ENCODE measurements at places on chromosomes 6 and 20.

DNA sequence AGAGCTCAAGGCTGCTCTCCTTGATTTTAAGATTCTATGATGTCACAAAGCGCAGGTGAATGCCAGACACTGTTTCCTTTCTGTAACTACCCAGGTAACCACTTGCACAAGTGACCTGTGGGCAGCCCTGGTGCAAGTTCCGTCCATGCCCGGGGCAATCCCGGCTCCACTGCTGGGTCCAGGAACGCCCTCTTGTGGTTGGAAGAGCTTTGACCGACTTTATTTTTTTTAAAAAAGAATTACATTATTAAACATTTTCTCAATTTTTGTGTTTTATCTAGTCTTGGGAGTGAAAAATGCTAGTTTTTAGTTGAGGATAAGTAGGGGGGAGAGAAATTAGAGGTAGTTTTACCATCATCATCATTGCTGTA lies 695.2 kb downstream of the QKI start:
- no peak for DNase-seq

DNA sequence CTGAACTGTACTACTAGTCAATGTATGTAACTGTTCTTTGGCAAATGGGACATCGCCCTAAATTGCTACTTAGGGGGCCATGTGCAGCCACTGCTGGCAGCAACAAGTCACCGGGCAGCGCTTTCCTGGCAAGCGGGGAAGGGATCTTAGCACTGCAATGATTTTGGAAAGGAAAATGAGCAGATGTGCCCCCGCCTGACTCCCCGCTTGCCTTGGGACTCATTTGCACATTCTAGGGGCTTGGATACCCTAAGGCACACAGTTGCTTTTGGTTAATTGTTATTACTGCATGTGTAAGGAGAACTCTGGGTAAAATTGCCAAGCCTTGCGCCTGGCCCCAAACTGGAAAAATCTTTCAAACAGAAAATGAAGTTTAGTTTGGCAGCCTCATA lies 32.2 kb downstream of the CD83 start:
- DNase-seq = no peak

DNA sequence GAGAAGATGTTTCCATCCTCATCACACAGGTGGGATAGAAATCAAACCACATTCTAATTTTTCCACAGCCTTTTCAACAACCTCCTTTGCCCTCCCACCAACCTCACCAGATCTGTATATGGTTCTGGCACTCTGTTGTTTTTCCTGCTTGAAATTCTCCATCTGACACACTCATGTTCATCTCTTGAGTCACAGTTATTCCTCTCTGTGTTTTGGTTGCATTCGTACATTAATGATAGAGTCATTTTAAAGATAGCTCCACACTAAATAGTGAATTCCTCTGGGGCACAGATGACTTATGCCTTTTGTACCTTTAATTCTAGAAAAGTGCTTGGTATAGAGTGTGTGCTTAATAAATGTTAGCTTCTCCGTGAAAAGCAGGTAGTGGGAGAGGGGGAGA lies 1.4 kb upstream of the GCLC start:
- no peak for DNase-seq

- no peak for DNase-seq
These were observed 41.0 kb downstream of the QKI start for GRCh38 chr6:163455552-163455951.

DNA sequence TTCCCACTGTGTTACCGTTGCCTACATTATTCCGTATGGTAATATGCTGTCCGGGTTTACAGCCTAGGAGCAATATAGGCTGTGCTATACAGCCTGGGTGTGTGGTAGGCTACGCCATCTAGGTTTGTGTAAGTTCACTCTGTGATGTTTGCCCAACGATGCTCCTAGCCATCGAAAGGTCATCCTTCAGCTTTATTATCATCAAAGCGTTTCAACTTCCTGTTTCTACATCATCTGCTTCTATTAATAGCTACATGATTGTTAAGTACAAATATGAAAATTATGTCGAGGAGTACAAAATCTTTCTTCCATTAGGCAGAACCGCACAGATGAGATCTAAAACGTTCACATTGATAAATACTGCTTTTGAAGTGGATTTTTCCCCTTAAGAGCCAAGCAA lies 69.9 kb downstream of the PPP1R14C start:
- no peak for DNase-seq

DNA sequence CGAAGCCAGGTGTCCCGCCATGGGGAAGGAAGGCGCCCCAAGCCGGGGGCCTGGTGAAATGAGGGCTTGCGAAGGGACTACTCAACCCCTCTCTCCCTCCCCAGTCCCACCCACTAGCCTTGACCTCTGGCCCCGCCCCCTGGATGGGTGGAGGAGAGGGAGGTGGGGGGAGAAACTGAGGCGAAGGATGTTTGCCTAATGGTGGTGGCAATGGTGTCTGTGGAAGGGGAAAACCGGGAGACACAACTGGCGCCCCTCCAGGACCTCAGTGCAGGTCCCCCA lies at the start of gene POU5F1:
Gene POU5F1 (minus strand): TSS at position 83 of the 282 bp plus-strand sequence. CDS start 62 bp downstream, at position 21.
- no peak for DNase-seq

- no peak for DNase-seq
These were observed 21.0 kb downstream of the TCF15 start for GRCh38 chr20:588932-589672.

DNA sequence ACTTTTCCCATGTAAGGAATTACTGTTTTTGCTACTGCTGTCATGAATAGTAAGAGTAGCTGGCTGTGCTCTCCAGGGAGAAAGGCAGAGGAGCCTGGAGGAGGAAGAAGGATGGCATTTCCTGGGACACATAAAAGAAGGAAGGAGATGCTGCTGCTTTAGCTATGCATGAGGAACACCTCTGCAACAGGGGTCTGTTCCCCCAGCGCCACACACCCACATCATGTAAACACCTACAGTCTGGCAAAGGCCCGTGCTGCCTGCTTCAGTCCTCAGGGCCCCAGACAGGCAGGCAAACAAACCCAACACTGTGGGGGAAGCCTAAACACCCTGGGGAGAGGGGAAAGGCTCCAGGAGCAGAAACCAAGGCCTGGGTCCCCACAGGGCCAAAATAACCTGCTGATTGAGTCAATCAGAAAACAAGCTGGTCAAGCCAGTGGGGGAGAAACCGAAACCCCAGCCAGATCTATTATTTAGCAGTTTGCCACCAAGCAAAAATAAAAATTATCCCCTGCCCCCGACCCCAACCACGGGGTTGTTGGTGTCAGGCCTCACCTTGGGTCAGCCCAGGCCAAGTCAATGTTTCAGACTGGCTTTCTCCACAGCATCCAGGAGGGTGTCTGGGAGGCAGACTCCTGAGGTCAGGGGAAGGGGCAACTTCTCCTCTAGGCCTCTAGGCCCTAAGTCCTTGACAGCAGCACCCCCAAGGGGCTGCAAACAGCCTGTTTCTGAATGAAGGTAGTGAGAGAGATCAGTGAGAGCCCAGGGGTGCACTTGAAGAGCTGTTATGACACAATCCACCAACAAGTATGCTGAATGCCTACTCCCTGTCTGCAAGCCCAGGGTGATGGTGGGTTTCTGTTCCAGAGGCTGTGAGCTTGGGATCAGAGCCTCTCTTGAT lies 34.6 kb upstream of the SCUBE3 start:
- no peak for DNase-seq

GRCh38 chr20:57465486-57465885 lies 59.5 kb downstream of the CTCFL start:
- no peak for DNase-seq

DNA sequence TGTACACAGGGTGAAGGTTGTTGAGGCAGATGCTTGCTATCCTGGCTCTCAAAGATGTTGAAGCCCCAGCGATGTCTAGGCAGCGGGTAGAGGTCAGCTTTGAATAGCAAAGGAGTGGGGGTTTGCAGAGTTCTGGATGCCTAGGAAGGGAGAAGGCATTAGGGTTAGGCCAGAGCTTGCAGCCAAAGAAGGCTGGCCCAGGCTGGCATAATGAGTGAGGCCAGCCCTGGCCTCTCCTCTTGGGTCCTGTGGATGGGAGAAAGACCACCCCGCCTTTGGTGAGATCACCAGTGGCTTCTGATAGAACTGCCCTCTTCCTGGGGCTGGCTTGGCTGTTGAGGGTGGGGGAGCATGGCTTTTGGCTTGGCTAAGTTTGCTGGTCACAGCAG lies 406 bp upstream of the WFDC5 start:
- DNase-seq = no peak

- no peak for DNase-seq
These were observed 139.1 kb upstream of the KCNG1 start for GRCh38 chr20:51162015-51162414.

GRCh38 chr6:110315869-110316398 lies 42.2 kb downstream of the METTL24 start:
- no peak for DNase-seq

DNA sequence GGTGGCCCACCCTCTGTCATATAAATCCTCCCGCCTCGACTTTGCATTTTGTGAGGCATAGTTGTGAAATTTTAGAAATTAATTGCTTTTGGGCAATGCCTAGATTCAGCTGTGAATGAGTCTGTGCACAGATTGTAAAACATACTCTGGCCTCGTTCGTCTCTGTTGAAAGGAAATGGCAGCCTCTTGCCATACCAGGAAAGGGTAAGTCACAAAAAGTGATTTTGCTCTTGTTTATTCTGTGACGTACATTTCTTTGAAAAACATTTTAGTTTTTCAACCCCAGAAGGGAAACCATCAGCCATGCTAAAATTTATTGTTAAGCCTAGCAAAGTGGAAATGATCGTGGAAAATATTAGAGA lies 15.3 kb upstream of the EXOC2 start:
- DNase-seq = no peak

DNA sequence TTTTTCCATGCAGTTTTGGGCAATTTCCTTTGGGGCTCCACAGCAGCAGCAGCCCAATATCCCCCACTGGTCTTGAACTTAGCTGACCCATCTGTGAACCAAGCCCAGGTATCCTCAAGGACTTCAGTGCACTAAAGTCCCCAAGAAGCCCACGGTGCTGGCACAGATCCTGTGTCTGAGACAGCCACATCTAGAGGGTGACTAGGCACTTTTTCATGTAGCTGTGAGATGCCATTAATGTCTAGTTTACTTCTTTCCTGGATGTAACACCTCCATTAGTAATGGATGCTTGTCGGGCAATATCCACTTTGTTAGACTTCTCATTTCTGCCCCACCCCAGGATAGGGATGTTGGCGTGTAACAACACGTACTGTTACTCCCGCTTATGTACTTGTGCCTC lies 176.2 kb upstream of the PROKR2 start:
- no peak for DNase-seq

GRCh38 chr6:90186637-90187371 lies 109.8 kb downstream of the BACH2 start:
- DNase-seq = no peak

DNA sequence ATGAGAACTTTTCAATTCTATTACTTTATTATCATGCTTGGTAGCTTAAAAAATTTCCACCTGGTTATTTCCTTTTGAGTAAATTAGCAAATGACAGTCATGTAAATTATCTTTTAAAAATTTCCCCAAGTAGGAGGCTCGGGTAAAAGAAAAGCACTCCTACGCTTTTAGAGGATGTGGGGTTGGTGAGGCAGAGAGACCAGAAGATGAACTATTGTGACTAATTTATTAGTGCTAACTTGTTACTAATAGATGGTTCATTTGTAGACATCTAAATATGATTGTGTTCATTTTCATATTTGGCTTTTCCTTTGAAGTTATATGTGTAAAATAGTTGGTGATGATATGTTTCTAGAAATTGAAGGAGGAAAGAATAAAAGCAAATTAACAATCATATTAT lies 27.0 kb downstream of the ZNF292 start:
- DNase-seq = no peak

DNA sequence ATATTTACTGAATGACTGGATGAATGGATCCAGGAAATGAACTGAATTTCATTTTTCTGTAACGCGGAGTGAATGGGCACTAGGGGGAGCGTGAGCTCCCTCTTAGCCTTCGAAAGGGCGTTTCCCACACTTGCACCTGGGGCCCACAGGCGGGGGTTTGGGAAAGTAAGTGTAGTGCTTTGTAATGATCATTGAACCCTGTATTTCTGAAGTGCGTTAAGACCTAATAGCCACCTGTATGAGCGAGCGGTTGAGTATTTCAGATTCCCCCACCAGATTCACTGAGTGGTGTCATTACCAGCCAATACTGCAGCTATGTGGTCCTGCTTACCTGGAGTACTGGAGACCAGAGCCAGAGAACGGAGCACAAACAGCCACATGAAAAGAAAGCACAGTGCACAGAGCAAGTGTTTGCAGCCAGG lies 10.5 kb downstream of the SYTL3 start:
- DNase-seq = peak; percentile 42

DNA sequence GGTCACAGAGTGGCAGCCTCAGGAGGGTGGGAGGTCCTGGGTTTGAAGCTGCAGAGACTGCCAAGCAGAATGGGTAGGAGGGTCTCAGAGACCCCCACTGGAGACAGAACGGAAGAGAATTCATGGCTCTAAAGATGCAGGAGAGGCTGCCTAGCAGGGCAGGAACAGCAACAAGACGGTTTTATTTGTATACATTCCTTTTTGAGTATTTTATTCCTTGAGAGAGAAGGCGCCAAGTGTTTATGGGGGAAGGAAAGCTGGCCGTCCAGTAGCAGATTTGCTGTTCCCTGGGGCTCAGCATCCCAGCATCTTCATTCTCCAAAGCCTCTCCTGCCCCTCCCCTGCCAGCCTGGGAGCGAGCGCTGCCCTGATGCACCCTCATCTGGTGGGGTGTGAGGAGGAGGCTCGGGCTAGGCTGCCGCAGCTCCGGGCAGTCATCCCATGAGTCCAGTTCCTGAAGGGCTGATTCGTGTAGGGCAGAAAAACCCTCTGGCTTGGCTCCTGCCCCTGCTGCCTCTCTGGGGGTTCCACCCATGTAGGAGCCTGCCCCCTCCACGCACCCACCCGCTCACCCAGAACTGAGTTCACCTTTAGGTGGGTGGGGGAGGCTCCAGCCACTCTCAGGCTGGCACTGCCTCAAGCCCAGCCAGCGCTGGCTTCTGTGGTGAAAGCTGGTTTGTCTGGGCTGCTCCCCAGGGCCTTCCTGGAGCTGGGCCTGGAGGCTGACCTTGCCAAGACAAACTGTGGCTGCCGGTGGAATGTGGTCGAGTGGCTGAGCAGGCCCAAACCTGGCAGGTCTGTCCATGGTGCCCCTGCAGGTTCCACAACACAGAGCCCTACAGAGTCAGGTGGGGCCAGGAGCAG lies 32.4 kb downstream of the CPXM1 start:
- DNase-seq = peak; percentile 8

- DNase-seq = no peak
These were observed 135.1 kb downstream of the B3GAT2 start for GRCh38 chr6:70821751-70822150.

- peak; percentile 52 for DNase-seq
These were observed 495 bp upstream of the ARMC2 start for GRCh38 chr6:108847738-108848115.

DNA sequence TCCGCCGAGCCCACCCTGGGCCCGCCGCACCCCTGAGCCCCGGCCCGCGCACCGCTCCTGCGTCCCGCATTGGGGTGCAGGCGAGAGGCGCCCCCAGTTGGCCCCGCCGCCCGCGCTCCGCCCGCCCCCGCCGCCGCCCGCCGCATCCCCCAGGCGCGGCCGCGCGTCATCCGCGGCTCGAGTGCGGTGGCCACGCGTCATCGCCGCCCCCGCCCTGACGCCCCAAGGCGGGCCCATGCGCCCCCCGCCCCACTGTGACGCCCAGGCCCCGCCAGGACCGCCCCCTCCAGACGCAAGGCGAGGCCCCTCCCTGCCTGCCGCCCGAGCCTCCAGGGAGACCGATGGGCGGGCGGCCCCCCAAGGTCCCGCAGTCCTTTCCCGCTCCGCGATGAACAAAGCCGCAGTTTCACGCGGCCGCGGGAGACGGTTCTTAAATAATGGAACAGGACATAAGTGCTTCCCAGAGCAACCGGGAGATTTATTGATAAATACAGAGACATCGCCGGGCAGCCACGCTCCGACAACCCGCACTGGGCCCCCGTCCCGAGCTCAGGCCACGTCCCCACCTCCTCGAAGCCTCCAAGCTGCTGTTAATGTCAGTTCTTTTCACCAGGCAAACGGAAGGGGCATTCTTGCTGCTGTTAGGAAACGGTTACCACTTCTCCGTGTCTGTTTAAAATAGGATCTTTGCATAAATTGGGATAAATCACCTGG lies at the start of gene ANKRD60:
Gene ANKRD60 (minus strand): TSS at position 170 of the 714 bp plus-strand sequence. CDS start 0 bp downstream, at position 170.
- peak; percentile 15 for DNase-seq

Data from NCI-H1092 treated with DMSO at 0.1 percent for 48 hours (cell line).